Left renal pelvis (tissue), 4 donors: ENCODE measurements at places on chromosomes 11 and 22.

DNA sequence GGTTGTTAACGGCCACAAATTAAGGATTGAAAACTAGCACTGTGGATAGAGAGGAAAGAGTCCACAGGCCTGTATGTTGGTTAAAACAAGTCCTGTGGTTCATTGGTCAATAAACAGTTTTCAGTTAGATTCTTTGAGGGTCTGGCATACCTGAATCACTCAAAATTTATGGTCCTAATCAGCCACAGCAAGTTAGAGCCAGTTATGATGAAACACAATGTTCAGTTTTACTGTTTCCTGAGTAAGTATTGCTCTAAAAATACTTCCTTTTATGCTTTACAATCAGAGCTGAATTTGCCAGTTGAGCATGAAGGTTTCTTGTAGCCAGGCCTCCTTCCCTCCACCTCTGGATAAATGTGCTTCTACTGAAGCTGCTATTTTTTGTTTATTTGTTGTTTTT lies 12.9 kb upstream of the CAT start:
- no peak for DNase-seq

DNA sequence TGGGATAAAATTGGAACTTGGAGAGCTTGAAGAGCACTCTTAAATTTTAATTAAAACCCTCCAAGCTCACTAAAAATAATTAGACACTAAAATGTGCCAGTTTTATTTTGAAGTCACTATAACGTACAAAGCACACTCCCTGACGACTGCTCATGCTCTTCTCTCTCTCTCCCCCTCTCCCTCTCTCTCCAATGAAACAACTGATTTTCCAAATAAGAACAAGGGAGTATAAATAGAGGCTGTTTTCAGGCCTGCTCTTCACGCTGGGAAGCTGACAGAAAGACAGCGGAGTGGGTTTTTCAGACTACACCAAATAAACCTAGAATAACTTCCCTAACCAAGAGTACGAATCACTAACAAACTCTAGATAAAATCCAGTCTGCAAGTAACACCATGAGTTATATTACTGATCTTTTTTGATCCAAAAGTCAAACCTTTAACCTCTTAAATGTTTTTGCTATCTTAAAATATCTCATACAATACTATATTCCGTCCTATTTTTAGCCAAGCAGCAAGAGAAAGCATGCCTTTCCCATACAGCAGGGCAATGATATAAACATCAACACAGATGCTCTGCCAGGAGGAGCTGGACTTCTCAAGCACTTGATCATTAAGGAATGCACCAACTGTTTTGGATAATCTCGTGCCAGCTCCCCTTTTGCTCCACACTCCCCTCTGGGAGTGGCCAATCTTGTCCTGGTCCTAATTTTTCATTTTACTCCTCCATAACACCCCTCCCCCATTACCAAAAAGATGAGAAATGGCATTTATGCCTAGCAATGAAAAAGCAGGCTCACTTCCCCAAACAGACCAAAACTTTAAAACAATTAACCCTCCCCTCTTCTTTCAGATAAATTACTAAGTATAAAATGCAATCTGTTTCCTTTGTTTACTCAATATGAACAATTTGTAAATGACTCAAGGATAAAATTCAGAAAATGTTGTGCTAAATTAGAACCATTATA lies 116.9 kb downstream of the SOX6 start:
- no peak for DNase-seq

GRCh38 chr11:18790883-18791206 lies 753 bp downstream of the PTPN5 start:
- DNase-seq = no peak

DNA sequence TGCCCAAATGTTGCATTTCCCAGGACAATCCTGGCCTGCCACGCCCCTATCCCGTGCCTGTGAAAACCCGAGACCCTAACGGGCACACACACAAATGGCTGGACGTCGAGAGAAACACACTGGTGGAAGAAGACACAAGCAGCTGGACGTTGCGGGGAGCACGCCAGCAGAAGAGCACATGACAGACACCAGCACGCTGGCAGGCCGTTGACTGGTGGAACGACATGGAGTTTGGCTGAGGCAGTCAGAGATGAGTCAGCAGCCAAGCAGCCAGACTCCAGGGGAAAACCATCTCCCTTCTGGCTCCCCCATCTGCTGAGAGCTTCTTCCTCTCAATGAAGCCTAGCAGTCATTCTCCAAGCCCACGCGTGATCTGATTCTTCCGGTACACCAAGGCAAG lies 606.7 kb upstream of the LRRC4C start:
- no peak for DNase-seq

GRCh38 chr11:61254403-61255025 lies 13.5 kb downstream of the PGA5 start:
- no peak for DNase-seq

GRCh38 chr11:129896062-129896461 lies 684 bp upstream of the NFRKB start:
- DNase-seq = no peak

DNA sequence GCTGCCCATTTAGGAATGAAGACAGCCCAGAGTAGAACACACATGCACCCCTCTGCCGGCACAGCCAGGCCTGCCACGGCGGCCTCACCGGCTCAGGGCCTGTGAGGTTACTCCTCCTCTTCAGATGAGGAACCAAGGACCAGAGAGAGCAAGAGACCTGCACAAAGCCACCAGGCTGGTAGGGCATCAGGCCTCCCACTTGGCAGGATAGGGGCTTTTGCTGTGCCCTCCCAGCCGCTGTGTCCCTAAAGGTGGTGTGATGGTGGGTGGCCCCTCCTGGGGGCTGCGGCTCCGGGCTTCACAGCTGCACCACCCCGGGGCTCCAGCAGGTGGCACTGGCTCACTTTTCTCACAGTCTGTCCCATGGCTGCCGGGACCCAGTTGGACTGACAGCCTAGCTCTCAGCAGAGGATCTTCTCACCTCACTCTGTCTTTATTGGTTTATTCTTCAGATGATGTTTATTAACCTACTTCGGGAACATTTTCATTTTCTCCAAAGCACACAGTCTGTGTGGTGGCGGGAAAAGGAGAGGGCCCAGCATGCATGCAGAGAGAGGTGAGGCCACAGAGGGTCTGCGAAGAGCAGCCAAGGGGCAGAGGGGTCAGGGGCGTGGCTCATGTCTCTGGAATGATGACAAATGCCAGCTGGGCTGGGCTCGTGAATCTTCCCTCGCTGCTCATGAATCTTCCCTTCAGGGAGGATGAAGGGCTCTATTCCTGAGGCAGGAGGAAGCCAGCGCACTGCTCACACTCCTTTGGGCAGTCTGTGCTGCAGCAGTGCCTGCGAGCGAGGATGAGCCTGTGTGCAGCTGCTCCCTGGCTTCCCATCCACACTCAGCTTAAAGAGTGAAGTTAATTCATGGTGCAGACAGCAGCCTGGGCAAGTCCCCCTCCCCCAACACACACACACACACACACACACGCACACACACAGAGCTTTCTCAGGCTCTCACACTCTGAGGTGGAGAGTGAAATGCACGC lies 101.1 kb upstream of the PITPNB start:
- no peak for DNase-seq

GRCh38 chr11:63020671-63021291 lies 5.1 kb upstream of the SLC22A8 start:
- no peak for DNase-seq

DNA sequence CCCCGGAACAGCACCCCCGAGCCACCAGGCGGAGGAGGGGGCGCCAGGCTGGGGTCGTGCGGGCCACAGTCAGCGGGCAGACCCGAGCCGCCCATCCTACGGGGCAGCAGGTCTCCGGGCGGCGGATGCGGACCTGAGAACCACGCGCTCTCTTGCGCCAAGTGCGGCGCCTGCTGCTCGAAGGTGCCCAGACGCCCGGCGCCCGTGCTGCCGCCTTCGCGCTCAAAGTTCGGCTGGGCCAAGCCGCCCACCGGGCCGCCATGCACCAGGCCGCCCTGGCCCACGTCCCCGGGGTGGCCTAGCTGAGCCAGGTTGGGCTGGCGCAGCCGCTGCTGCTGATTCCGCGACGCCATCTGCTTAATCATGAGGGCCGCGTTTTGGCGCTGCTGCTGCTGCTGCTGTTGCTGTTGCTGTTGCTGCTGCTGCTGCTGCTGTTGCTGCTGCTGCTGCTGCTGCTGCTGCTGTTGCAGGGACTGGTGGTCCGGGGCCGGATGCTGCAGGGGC lies 3.0 kb downstream of the MN1 start:
- DNase-seq = no peak

GRCh38 chr11:4049006-4049405 lies 45.6 kb upstream of the RRM1 start:
- no peak for DNase-seq

GRCh38 chr11:47186076-47186699 lies at the start of gene PACSIN3:
TSS of gene PACSIN3 (minus strand) at chr11:47186434. CDS start at chr11:47182727, 3,707 bp downstream.
- no peak for DNase-seq
